ENCODE measurements at places on chromosomes 16 and 17.

DNA sequence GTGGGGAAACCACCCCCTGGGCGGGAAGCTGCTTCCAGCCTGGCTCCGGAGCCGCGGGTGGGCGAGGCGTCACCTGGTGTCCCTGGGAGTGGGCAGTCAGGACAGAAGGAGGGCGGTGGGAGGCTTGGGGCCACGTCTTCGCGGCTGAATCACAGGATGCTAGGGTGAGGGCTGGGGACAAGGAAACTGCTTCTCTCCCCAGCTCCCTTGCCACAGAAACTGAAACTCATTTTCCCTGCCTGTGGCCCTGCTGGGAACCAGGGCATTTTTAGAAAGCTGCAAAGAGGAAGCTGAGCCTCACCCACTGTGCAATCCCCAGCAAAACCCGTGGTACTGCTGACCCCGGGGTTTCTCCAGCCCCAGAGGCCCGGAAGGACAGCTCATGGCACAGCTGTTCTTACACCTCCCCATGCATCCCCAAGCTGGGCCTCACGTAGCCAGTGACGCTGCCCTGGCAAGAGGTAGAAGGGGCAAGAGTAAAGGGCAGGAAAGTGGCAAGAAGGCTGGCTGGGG, 8.2 kb downstream of the RHBDF2 start:
- DNase-seq, result peak; percentile 72

DNA sequence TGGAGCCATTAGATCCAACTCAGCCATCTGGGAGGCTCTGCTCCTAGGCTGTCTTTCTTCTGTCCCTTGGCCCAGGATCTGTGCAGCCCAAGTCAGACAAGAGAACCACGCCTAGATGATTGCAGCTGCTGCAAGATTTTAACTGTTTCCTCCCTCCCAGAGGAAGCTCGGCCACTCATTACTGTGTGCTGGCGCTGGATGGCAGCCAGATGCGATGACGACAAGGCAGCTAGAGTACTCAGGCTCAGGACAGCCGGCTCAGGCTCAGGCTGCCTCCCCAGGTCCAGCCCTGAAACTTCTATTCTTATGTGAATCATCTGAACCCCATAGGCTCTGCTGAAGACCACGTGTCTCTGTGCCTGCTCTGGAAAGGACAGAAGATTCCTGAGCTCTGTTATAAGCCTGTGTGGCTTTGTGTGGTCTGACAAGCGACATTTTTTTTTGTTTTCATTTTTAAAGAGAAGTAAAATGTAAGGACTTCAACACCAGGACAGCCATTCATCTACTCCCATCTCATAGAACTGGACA, 32.1 kb upstream of the FBXW10B start:
- DNase-seq, result peak; percentile 100

DNA sequence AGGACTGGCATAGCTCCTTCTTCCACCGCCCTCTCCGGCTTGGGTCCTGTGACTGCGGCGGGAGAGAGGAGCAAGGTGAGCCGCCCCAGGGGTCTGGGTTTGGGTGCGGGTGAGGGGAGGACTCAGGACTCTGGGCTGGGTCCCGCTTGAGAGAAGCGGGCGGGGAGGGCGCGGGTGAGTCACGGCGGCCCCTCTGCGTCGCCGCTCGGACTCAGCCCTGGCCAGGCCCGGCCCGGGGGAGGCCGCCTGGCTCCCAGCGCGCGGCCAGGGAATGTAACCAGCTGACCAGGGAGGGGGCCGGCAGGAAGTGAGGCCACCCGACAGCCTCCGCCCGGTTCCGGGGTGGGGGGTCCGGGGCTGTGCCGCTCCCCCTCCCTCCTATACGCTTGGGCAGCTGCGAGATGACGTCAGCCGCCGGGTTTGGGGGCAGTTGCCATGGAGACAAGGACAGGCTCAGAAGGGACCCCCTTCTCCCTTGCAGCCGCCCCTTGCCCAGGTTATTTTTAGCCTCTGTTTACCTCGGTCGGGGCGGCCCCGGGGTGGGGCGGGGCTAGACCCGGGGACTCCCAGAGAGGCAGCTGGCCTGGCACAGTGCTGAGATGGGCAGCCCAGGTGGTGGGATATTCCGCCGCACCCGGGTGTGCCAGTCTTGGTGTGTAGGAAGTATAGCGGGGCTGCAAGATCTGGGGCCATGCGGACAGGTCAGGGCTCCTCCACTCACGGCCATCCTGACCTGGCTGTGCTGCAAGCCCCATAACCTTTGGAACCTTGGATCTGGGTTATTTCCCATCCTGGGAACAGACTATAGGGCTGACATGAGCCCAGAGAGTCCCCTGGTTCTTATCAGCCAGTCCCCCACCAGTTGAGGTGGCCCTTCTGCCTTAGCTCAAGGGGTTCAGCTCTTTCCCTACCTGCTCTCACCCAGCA, 1.6 kb downstream of the RIPOR1 start:
- DNase-seq, result peak; percentile 55

DNA sequence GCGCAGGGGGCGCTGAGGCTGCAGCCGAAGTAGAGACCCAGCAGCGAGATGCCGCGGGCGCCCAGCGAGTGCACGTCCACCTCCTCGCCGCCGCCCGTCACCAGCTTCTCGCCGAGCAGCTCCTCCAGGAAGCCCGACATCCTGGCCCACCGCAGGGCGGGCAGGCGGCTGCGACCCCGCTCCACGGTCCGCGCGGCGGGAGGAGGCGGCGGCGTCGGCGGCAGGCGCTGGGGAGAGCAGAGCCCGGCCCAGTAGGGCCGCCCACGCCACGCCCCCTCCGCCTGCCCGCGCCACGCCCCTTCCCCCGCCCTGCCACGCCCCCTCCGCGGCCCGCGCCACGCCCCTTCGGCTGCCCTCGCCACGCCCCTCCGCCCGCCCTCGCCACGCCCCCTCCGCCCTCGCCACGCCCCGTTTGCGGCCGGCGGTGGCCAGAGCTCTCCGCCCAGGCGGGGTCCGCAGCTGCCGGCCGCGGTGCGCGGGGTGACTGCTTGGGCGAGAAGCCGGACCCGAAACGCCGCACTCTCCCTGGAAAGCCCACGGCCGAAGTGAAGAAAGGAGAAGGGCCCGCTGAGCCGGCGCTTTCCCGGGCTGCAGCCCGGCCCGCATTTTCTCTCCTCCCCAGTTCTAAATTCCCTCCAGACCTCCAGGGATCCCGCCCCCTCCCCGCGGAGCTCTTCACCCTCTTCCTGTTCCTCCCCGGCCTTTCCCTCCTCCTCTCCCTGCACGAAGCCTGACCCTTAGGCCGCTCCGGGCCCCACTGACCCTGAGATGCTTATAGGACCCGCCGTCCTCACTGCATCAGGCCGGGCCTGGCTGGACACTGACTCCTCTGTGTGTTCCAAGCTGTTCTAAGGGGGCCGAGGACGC, at the start of gene NXN:
Gene NXN (minus strand): TSS at position 238 of the 867 bp plus-strand sequence.
- peak; percentile 70 for DNase-seq

DNA sequence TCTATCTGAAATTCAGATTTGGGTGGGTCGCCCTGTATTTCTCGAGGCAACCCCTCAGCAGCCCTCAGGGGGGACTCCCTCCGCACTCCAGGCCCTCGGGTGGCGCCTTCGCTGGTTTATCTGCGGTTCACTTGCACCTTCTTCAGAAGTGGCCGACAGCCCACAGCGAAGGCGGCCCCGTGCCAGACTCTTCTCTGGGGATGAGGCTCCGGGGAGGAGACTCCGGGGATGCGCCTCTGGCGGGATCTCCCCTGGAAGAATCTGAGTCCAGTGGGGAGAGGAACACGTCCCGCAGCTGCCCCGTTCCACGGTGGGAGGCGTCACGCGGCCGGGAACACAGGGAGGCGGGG, 63.9 kb upstream of the DNAJA2 start:
- DNase-seq, result no peak

- no peak for DNase-seq
These were observed 775.8 kb downstream of the CDH11 start for GRCh38 chr16:64346080-64346479.

GRCh38 chr17:51289696-51290111, 29.4 kb downstream of the UTP18 start:
- DNase-seq, result peak; percentile 6

DNA sequence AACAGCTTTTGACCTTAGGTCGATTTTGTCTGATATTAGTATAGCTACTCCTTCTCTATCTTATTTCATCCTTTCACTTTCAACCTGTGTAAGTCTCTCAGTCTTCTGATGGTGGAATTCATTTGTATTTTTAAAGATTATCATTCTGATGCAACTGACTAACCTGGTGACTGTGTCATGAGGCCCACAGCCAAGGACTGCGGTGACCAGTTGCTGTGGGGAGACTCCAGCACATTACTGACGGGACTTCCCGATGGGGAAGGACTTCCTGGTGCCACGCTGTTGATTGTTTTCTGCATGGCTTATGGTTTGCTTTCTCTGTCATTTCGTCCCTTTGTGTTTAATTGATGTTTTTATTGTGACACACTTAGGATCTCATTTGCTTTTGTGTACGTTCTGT, 34.2 kb downstream of the RMI2 start:
- DNase-seq, result no peak

- DNase-seq, result no peak
These were observed 19.2 kb upstream of the CACNG4 start for GRCh38 chr17:66945147-66945835.

DNA sequence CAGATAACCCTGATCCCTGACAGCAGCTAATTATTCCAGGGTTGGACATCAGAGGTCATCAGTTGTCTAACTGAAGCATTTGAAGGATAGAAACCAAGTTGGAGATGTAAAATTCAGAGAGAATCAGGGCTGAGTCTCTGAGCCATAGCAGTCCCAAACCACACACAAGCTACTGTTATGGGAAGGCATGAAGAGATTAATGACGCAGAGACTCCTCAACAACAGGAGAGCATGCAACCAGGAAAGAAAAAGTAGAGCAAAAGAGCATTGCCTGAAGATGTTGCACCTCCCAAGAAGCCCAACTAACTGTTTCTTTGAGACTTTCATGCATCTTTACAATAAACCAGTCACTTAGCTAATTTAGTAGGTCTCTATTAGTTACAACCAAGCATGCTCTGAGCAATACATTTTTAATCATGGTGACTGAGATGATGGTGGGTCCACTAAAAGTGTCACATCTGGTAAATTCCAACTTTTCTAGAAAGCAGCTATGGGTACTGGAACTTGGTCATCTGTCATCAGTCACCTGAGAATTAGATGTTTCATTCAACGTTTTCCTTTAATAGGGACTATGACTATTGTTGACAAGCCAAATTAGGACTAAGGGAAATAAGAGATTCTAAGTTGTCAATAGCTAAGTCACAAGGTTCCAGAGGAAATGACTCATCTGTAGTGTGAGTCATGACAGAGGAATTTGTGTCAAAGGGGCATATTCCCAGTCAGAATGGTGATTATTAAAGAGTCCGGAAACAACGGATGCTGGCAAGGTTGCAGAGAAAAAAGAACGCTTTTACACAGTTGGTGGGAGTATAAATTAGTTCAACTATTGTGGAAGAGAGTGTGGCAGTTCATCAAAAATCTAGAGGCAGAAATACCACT, 239.8 kb downstream of the CHD9NB start:
- DNase-seq, result no peak

DNA sequence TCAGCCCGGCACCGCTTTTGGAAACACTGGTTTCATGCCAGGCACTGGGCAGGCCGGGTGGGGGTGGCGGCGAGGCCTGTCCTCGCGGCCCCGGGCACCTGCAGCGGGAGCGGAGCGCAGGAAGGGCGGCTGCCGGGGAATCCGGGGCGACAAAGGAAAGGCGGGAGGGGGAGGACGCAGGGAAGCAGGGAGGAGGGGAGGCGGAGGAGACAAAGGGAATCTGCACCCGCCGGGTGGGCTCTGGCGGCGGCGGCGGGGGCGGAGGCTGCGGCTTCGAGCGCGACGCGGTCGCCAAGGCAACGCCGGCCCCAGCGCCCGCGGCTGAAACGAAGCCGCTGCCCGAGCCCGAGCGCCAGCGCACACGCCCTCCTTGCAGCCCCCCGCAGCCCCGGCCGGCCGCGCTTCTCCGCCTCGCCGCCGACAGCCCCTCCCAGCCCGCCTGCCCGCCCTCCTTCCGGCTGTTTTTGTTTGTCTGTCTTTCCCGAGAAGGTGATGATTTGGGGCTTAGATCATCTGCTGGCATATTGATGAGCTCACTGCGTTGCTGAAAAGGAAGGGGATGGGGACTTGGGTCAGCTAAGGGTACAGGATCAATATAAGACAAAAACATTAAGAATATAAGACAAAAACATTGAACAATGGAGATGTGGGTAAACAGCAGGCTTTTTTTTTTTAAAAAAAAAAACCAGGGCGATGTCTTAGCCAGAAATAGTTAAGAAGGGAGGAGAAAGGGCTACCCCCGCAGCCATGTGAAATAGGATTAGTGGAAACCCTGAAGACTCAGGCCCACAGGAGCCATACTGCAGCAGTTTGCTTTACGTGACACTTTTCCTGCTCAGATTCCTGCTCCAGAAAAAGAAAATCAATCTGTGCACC, 32.7 kb downstream of the CDK5R1 start:
- DNase-seq, result peak; percentile 10

- no peak for DNase-seq
These were observed 163.5 kb downstream of the CCT6B start for GRCh38 chr17:34797720-34798119.

Data from HFFc6 (cell line).